ENCODE measurements at places on chromosomes 7 and 10.

GRCh38 chr7:55903985-55904759 lies 16.9 kb downstream of the ZNF713 start:
- no peak for DNase-seq

- no peak for DNase-seq
Measured at GRCh38 chr7:1646391-1646790, 23.7 kb upstream of the ELFN1 start.

DNA sequence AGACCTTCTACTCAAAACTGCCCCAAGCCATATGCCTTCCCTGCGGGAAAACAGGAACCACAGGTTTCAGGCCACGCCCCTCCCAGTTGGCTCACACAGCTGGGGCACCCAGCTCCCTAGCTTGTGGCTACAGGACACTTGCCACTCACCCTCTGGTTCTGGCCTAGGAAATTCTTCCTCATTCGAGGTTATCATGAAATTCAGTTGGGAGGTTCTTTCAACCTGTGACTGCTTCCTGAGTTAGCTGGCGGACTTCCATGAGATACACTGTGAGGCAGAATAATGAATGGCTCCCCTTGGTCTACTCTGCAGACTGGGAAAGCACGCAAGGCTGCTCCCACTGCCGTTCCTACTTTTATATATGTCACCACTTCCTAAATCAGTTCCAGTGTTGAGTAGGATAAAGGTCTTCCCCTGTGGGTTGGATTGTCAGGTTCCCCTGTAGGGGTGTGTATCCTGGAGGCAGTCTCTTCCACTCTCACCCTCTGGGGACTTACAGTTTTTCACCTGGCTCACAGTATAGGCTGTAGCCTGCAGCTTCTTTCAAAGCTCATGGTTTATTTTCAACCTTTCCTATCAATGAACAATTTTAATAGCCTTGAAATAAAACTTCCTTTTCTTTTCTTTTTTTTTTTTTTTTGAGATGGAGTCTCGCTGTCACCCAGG lies 37.0 kb downstream of the GPR22 start:
- no peak for DNase-seq

DNA sequence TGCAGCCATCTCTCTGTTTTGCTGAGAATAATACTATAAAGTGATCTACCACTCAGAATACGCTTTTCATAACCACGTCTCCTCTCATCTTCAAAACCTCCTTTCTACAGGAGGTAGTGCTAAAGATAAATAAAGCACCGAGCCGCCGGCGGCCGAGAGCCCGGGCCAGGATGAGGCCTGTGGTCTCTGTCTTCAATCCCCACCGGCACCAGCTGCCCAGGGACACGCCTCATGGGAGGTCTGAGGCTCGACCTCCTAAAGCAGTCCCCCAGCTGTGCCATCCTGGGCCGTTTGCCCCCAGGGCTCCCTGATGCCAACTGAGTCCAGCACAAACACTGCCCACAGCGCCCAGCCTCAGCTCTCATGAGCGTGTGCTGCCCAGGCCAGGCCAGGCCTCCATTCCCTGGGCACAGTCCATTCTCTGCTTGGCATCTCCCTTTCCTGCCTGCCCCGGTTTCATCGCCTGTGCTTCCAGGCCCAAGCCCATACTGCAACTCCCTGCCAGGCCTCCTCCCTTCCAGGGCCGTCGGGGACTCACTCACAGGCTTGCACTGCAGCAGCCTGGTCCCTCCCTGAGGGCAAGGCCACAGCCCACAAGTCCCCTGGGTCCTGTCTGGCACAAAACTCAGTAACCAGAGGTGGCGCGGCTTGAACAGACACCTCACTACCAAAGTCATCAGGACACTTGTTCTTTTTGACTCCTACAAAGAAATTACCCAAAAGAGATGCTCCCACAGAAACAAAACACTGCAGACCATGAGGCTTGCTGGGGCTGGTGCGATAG lies 2.5 kb downstream of the INTS1 start:
- DNase-seq: no peak

GRCh38 chr10:46270086-46270811 lies 16.5 kb upstream of the ANTXRL start:
- DNase-seq: no peak

DNA sequence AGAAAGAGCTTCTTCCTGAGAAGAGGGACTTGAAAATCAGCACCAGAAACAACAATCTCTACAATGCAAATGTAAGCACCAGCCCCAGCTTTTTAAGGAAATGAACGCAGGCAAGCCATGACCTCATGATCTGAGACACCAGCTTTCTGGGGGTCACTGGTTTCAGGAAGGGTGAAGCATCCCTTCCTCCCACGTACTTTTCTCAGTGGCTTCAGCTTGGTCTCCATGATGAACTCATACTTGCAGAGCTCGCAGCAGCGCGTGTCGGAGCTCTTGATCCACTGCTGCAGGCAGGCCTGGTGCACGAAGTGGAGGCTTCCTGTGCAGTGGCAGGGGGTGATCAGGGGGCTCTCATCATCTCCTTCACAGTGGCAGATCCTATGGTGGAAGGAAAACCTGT lies 87.0 kb downstream of the ALOX5 start:
- DNase-seq: no peak

DNA sequence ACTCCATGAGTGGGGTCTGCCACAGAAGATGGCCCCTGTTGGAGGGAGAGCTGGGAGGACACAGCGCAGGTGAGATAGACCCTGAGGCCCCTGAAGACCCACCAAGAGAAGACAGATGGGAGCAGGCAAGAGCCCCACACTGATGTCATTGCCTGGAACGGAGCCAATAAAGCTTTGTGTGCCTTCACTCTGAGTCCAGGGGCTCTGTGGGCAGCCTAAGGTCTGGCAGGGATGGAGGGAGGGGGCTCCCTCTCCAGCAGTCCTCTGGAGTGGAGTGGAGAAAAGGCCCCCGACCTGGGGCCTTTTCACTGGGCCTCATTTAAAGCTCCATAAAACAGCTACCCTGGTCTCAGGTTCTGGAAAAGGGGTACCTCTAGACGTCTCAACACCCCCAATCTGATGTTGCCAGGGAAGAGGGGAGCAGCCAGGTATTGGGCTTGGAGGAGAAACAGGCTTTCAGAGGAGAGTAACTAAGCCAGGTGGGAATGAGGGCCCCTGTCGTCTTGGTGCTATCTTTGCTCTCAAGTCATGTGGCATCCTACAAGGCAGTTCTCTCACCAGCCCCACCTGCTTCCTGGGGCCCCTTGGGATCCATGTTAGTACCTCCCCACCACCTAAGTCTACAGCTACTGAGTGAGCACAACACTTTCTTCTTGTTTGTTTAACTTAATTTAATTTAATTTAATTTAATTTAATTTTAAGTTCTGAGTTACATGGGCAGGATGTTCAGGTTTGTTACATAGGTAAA lies 1.4 kb downstream of the C10orf62 start:
- DNase-seq: no peak

Measured in CD4-positive, alpha-beta T cell treated with Interleukin-15 for 4 hours (primary cell).